Activated T-helper 2 cell treated with anti-CD3 and anti-CD28 coated beads, Interferon-gamma antibody, Interleukin-2, Interleukin-4, amounts not matched to agents 10 μg/mL and 5 μg/mL and 100 μg/mL, durations not matched to agents 14 hours and 24 hours and 36 hours (primary cell): ENCODE measurements at places on chromosomes 4 and X. TPM values are rescaled to one million over a fixed set of nuclear protein-coding genes. Genes with fewer than 3 reads are reported as not detected.

DNA sequence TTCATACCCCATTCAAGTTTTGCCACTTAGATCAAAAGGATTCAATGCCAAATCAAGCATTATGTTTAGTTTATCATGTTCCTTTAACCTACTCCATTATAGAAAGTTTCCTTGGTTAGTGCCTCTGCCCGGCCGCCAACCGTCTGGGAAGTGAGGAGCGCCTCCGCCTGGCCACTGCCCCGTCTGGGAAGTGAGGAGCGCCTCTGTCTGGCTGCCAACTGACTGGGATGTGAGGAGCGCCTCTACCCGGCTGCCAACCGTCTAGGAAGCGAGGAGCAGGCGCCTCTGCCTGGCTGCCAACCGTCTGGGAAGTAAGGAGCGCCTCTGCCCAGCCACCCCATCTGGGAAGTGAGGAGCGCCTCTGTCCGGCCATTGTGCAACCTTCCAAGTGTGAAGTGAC lies 36.3 kb upstream of the PDGFRA start:
- no peak for DNase-seq

DNA sequence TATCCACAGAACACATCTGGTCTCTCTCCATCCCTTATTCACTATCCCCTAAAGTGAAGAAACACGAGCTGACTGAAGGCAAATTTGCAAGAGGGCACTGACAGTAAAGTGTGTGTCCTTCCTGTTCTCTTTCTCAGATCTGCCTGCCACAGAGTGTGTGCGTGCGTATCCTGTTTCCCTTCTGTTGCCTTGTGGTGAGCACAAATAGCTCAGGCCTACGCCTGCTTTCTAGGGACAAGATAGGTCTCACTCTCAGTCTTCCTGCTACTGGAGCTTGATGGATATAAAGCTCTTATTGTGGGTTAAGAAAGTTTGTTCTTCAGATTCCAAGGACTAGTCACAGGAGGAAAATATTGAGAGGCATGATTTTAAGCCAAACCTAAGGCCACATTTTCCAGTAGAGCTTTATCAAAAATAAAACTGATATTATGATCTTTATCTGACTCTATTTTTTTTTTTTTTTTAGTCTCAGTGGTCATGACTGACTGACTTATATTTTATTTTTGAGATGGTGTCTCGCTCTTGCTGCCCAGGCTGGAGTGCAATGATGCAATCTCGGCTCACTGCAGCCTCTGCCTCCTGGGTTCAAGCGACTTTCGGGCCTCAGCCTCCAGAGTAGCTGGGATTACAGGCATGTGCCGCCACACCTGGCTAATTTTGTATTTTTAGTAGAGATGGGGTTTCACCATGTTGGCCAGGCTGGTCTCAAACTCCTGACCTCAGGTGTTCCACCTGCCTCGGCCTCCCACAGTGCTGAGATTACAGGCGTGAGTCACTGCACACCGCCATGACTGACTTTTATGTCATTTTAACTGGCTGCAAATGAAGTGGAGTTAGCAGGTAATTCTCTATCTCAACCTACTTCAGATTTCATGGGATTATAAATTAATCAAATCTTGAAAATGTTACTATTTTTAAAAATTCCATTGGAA lies 140.3 kb upstream of the SH3RF1 start:
- peak; percentile 69 for DNase-seq

DNA sequence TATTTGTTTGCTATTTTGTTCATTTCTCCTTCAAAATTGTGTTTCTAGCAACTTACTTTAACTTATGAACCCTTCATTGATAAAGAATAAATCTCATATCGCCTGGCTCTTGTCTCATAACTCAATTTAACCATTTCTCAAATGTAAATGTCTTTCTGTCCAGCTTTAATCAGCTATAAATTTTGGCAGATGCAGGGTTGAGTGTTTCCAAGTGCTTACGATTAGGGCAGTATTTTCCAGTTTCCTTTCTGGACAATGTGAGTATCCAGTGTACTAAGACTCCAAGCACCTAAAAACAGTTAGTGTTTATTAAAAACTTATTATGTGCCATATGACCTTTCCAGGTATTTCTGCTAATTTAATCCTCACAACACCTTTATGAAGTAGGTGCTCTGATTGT lies 218.6 kb upstream of the GK2 start:
- no peak for DNase-seq

DNA sequence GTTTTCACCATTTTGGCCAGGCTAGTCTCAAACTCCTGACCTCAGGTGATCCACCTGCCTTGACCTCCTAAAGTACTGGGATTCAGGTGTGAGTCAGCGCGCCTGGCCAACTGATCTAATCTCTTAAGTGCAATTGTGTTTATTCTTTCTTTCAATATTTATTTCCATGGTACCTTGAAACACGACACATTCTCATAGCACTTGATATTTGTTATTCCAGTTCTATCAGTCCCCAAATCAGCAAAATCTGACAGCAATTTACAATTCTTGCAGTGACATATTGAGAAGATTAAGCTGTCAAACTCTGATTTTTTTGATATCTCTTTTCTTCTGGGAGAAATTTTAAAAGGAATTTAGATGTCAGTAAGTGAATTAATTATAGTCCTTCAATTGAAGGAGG lies 218.1 kb upstream of the FAT4 start:
- DNase-seq = no peak

DNA sequence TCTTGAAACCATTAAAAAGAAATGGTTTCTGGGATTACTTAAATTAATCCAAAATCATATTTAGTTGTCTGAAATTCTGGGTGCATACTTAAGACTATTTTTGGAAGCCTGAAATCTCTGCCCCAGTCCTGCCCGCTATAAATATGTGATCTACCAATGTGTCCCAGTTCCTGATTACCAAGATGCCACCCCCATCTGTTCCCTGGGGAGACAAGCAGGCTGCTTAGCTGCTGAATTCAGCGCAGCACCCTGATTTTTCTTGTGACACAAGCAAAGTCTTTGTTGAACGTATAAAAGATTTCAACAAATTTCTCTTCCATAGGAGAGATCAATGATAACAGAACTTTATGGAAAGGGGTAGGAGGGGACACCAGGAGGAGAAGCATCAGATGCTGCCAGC lies 100.6 kb upstream of the PRPS2 start:
- no peak for DNase-seq

GRCh38 chr4:738781-739280 lies 33.2 kb downstream of the PCGF3 start:
- DNase-seq = no peak

GRCh38 chr4:122879001-122879400 lies 43.4 kb downstream of the NUDT6 start:
- no peak for DNase-seq

DNA sequence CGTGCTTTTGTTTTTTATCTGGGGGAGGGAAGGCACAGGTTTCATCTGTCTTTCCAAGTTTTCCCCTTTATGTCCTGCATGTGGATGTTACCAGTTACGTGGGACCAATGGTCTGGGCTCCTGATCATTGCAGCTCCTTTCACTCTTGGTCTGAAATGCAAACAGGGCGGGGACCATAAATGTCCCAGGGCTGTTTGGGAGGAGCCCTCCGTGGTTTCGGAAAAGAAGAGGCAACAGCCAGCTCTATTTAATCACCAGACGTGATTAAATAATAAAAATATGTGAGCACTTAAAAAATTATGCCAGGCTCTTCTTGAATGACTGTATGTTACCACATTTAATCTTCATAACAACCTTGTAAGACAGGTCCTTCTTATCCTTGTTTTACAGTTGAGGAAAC lies 30.8 kb upstream of the C1GALT1C1 start:
- DNase-seq = no peak

GRCh38 chrX:48794340-48794910 lies 7.4 kb upstream of the HDAC6 start:
- DNase-seq = no peak

DNA sequence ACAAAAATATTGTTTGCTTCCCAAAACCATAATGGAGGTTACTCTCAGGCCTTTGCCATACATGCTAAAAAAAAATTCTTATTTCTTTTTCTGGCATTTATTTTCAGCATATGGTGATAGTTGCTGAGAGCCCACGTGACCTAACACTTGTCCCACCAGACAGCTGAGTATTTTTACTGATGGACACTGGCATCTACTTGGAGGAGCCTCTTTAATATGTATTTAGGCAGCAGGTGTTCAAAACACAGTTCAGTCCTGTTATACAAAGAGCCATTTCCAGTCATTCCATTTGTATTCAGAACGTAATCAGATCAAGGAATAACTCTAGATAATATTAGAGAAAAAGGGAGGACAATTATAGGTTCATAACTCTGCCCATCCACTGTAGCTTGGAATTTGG lies 95.5 kb downstream of the CXCL13 start:
- DNase-seq = no peak

- no peak for DNase-seq
These were observed 197.0 kb upstream of the SLC7A11 start for GRCh38 chr4:138439143-138439581.

GRCh38 chr4:4549534-4549933 lies 7.7 kb upstream of the STX18 start:
- DNase-seq = no peak

DNA sequence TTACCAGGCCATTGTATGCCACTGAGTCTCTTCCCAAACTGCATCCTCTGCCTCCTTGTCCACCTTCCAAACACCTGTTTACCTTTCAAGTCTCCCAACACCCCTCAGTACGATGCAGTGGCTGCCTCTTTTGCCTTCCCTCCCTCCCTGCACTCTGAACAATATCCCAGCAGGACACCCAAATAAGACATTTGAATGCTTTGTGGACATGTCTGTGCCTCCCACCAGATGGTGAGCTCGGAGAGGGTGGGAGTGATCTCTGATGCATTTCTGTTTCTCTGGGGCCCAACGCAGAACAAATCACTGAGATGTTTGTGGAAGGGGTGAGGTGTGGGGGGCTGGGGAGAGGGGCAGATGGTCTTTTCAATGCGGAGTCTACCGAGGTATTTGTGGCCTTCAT lies 33.4 kb downstream of the PJA1 start:
- DNase-seq = no peak

DNA sequence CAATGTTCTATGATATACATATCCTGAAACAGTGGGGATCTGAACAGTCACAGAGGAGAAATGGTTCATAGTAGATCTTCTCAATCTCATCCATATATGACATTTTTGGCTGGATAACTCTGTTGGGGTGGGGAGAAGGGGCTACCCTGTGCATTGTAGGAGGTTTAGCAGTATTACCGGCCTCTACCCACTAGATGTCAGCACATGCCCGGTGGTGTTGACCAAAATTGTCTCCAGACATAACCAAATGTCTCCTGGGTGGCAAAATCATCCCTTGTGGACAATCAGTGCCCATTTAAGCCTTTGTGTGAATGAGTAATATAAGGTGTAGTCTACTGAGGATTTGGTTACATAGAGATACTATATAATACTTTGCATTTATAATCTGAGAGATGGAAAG lies 89.9 kb downstream of the PLS3 start:
- DNase-seq = no peak

DNA sequence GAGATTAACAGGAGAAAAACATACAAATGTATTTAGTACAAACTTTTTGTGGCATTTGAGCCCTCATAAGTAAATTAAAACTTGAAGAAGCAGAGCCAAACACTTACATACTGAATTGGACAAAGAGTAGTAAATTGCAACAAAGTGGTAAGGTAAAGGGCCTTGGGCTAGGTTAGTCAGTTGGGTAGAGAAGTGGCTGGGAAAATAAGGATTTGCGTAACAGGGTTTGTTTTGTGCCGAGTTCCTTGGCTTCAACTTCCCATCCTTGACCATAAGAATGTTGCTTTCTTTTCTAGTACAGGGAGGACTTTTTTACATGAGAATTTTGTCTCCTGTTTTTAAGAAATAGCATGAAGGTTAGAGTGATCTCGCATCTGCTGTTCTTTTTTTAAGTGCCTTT lies 33.3 kb upstream of the DSPP start:
- DNase-seq = no peak

DNA sequence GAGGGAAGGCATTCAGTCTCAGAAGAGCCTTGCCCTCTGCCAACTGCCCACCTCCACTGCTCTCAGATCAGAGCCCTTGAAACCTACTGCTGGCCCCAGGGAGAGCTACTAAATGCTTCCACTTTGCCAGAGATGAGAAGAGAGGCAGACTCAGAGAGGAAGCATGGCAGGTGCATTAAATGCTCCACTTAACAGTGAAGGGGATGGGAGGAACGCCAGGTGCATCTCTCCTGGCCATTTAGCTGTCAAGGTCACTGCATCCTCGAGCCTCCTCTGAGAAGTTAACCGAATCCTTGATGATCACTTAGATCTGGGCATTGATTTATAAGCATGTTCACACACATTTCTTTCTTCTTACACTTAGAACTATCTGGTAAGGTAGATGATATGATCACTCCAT lies 15.0 kb downstream of the TRPC5 start:
- DNase-seq = no peak

- DNase-seq = no peak
These were observed 274.7 kb upstream of the AGTR2 start for GRCh38 chrX:115895678-115896329.

DNA sequence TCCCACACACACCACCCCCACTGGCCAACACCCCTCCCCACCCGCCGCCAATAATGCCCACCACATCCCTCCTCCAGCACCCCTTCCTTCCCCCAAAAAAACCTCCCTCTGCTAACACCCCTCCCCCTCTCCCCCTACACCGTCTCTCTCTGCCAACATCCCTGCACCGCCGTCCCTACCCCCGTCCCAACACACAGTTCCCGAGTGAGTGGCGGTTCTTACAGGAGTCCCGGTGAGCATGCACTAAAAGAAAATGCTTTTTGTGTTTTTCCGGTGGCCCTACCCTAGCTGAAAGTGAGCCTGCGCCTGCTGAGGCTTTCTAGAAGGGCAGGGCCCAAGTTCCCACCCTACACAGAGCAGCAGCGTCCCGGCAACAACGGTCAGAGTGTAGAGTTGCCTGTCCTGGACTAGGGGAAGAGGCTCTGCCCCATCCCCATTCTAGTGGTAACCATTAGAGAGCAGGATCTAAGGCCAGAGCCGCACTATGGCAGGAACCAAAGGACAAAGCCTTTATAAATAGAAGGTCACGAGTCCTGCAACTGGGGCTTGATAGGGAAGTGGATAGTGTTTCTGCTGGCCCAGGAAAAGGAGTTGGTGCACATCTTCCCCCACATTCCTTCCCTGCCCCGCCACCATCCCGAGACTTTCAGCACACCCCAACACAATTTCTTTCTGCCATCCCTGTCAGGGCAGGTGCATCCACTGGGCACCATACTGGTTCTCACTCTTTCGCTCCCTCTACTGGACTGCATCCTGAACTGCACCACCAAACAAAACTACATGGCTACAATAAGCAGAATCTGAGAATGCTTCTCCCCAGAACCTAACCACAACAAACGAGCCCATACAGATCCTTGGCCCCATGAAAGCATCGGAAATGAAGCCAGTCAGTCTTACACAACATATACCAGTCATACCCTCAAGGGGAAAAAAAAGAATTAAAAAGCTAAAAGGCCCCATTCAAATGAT lies 78.1 kb upstream of the PAGE3 start:
- DNase-seq = peak; percentile 10

Gene TACR3
- not detected in 2 replicates for total RNA-seq

Gene BGN
- not detected in 2 replicates for total RNA-seq

Gene SYTL5
- not detected in 2 replicates for total RNA-seq

Gene KLB
- total RNA-seq = not detected in 2 replicates

Gene GAGE12F
- total RNA-seq = not detected in 2 replicates

Gene F8A2
- not detected in 2 replicates for total RNA-seq

Gene GPRASP3
- 0.71 and 1.4 TPM in 2 replicates for total RNA-seq

Gene DCAF12L2
- not detected in 2 replicates for total RNA-seq

Gene PAGE5
- not detected in 2 replicates for total RNA-seq
